ENCODE measurements at places on chromosomes 7 and 10.

DNA sequence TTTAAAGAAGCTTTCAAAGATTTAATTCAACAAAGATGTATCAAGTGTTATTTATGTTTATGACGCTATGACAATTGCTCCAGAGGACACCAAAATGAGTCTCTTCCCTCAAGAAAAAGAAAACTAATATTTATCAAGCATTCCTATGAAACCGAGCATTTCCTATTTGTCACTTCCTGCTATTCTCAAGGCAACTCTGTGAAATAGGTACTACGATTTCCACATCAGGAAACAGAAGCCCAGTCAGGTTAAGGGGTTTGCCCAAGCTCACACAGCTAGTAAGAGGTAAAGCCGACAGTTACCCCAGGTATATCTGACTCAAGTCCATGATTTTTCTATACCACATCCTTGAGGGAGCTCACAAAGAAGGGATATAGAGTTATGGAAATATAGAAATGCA is 85.9 kb downstream of the TRIL start:
- DNase-seq, result no peak

- no peak for DNase-seq
Observed at GRCh38 chr7:29486191-29486700, 77.4 kb upstream of the PRR15 start.

GRCh38 chr7:100642534-100642907 is 1.2 kb upstream of the TFR2 start:
- no peak for DNase-seq

- no peak for DNase-seq
Observed at GRCh38 chr10:16832351-16833080, 15.3 kb upstream of the RSU1 start.

- no peak for DNase-seq
Observed at GRCh38 chr10:4270116-4270515, 485.1 kb upstream of the KLF6 start.

- no peak for DNase-seq
Observed at GRCh38 chr7:85730012-85730411, 543.2 kb upstream of the SEMA3D start.

- DNase-seq, result no peak
Observed at GRCh38 chr7:150377196-150377595, 1.9 kb upstream of the ZNF775 start.

DNA sequence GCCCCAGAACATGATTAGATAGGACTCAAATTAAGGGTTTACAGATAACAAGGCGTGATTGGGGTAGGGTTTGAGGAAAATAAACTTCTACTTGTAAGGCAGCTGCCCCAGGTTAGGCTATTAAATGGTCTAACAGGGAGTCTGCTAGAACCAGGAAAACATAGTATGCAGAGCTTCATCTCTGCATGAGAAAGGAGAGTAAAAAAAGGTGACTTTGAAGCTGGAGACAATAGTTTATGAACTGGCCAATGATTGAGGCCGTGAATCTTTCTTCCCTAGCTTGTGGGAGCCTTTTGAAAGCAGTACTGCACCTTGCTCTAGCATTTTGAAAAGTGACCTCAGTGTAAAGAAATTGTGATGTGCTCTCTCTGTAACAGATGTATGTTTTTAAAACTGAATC is 48.5 kb upstream of the STARD3NL start:
- no peak for DNase-seq

- no peak for DNase-seq
Observed at GRCh38 chr7:78605119-78605518, 806.5 kb downstream of the PHTF2 start.

DNA sequence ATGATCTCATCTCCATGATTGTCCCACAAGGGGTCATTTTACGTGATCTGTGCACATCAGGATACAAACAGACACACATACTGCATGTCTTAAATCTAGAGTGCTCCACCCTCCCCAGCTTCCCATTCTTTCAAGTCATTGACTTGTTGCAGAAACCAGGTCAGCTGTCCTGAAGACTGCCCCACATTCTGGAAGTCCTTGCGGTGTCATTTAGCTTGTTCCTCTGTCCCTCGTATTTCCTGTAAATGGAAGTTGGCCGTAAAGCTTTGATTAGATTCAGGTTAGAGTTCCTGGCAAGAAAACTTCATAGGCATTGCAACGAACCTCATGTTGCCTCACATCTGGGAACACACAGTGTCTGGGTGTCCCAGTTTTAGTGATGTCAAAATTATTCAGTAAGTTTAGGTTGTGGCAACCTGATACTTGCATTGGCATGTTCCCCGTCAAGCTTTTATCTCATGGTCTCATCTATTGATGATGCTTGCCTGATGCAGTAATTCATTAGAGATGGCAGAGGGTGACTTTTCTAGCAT is 417.4 kb upstream of the GALNT17 start:
- no peak for DNase-seq

DNA sequence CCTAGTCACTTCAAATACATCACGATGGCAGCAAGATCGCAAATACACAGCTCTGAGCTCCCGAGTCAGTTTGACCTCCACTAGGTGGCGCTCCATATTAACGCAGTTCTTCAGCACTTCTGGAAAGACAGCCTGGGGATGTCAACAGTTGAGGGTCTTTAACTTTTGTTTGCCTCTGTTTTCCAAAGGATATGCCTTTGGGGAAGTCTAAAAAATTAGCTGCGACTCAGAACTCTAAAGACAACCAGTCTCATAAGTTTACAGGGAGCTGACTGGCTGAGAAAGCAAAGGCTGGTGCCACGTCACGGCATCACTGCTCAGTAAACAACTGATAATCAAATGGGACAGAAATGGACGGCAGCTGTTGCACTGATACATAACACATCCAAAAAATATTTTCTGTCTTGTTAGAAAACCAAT is 458.8 kb downstream of the SORCS1 start:
- DNase-seq, result no peak

DNA sequence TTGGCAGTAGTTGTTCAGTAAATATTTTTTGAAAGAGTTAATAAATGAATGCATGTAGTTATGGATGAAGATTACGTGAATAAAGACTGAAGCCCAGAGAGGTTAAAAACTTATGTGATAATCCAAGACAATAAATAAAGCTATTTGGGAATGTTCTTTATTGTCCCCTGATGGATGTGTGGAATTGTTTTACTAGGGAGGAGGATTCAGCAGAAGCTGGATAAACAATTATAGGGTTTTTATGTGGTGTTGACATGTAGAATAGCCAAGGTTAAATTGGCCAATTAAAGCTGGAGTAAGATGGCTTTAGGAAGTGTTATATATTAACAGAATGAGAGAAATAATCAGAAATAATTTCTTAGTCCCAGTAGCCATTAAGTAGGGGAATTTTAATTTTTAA is 66.0 kb downstream of the CNNM2 start:
- DNase-seq, result no peak

DNA sequence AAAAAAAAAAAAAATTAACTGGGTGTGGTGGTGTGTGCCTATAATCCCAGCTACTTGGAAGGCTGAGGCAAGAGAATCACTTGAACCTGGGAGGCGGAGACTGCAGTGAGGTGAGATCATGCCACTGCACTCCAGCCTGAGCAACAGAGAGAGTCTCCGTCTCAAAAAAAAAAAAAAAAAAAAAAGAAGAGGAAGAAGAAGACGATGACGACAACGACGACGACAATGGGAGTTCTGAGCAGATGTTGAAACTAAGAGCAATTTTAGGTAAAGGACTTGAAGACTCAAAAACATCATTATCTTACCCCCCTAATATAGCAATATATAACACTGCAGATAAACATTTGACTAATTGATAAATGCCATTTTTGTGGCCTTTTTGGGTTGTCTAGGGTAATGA is 39.5 kb upstream of the PPP1R17 start:
- DNase-seq, result no peak

DNA sequence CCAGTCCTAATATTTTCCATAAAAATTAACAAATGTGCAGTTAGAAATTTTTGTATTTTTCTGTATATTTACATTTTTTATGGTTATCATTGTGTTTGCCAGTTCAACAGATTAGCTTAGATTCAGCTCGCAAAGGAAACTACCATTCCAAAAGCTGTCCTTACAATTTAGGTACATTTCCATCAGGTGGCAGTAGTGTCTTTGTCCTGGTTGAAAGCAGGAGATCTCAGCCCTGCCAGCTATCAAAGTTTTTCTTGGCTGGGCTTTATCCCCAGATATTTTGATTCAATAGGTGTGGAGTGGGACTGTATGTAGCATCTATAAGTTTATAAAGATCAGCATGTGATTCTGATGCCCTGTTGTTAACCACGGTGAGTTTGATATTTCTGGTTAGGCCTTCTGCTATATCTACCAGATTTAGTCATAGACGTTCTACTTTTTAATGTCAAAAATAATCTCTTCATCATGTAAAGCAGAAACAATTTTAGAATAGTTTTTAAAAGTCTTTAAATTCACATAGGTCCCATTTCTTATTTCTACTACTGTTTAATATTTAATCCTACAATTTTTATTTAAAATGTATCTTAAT is 15.5 kb upstream of the ICA1 start:
- no peak for DNase-seq

DNA sequence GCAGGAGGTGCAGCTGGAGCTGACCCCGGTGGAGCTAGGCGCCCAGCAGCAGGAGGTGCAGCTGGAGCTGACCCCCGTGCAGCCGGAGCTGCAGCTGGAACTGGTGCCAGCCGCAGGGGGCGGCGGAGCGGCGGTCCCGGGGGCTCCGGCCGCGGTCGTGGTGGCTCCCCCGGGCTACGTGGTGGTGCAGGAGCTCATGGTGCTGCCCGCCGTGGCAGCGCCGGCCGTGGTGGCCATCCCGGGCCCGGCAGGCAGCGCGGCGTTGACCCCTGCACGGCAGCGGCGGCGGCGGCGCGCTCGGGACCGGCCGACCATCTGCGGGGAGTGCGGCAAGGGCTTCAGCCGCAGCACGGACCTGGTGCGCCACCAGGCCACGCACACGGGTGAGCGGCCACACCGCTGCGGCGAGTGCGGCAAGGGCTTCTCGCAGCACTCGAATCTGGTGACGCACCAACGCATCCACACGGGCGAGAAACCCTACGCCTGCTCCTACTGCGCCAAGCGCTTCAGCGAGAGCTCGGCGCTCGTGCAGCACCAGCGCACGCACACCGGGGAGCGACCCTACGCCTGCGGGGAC is 6.8 kb downstream of the ZNF853 start:
- no peak for DNase-seq

GRCh38 chr7:141071260-141071854 is 2.5 kb upstream of the TMEM178B start:
- DNase-seq, result no peak

DNA sequence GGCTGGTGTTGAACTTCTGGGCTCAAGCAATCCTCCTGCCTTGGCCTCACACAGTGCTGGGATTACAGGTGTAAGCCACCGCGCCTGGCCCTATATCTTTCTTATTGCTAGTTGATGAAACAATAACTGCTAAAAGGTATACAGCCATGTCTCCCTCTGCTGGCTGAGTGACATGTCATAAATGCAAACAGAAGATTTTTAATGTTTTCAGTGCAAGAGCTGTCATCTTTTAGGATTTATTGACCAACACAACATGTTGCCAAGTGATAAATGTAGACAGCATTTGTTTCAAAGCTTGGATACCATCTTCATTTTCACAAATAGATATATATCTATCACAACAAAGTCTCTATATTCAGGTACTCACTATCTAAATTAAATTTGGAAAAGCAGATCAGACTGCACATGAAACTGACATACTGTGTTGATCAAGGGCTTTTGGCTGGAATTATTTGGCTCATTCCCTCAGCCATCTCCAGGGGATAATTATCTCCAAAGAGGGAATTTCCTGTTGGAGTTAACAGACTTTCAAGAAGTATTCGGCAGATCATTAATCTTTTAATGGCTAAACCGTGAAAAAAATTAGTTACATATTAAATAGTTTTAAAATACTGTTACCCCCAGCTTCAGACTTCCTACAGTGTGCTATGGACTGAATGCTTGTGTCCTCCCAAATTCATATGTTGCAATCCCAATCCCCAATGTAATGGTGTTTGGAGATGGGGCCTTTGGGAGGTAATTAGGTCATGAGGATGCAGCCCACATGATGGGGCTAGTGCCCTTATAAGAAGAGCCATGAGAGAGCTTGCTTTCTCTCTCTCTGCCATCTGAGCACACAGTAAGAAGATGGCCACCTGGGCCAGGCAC is 41.3 kb upstream of the SRPK2 start:
- peak; percentile 41 for DNase-seq

DNA sequence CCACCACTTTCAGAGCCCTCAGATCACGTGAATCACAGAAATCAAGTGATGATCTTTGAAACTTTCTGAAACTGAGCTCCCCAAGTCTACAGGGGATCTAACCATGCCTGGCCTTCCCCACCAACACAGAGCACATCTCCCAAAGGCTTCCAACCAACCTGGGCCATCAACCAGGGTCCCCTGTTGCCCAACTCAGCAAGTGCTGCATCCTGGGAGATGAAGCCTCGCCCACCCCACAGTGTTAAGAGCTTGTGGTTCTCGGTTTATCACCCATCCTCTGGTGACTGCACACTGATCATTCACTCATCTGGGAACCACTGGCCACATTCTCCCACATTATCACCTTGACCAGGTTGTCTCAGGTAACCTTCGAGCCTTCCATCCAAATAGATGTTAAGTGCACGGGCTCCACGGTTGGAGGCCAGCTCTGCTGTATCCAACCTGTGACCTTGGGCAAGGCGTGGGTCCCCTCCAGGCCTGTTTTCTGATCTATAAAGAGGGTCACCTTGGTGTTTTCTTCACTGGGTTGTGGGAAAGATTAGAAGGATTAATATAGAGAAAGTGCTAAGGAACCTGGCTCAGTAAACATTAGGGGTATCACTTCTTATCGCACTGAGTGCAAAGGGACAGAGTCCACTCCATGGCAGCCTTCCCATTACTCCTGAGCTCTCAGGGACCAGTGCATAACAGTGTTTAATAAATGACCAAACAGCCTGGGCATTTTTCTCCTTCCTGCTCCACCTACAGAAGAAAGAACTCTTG is 3.6 kb downstream of the ZNF488 start:
- DNase-seq, result no peak

DNA sequence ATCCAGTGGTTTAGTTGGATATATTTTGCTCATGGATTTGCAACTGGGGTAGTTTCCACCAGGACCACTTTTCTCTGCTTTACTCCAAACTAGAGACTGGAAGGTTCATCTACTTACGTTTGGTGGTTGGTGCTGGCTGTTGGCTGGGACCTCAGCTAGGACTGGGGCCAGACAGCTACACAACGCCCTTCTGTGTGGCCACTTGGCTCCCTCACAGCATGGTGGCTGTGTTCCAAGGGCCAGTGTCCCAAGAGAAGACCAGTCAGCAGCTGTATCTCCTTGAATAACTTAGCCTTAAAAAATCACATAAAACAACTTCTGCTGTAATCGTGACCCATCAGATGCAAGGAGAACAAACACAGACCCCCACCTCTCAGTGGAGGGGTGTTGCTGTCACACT is 4.2 kb upstream of the KCNH2 start:
- no peak for DNase-seq

DNA sequence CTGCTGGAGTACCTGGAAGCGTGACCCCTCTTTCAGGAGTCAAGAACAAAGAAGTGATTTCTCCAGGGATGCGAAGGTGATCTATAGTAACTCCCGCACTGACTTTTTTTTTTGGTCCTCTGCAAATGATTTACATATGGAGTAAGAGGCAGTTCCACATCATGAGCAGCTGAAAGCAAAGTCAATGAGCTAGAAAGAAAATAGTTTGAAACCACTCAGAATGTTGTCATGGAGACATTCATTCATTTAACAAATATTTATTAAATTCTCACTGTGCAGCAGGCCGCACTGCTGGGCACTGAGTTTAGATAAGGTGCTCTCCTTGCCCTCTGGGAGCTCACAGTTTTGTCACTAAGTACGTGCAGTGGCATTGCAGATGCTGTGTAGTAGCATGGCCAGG is 206.7 kb downstream of the CAMK1D start:
- no peak for DNase-seq

All from HTR-8/SVneo (cell line).